WTC11 (cell line): ENCODE measurements at places on chromosomes 12 and 14. TPM values are rescaled to one million over a fixed set of nuclear protein-coding genes. Genes with fewer than 3 reads are reported as not detected.

Gene COL2A1
- 18.2 to 24.3 TPM (median 20.9 TPM) in 3 replicates for total RNA-seq

Gene PLA2G1B
- total RNA-seq = 0.92 to 1.8 TPM (median 1.4 TPM) in 3 replicates

Gene NELL2
- 37.4 to 49.9 TPM (median 45.8 TPM) in 3 replicates for total RNA-seq

Gene PTCSC3
- total RNA-seq = not detected in 3 replicates

Gene GARIN6
- not detected in 3 replicates for total RNA-seq

Gene EMP1
- total RNA-seq = 0.66 to 1.4 TPM (median 1.4 TPM) in 3 replicates

Gene HOXC9
- total RNA-seq = not detected in 3 replicates

Gene BCAT1
- 239 to 267 TPM (median 240 TPM) in 3 replicates for total RNA-seq

Gene MYF5
- total RNA-seq = not detected in 3 replicates

Gene TM7SF3
- total RNA-seq = 75.3 to 80.9 TPM (median 75.7 TPM) in 3 replicates

Gene SYCP3
- 0.15 TPM in 1 of 3 replicates, not detected in the others for total RNA-seq

Gene SIX4
- 40.0 to 41.8 TPM (median 41.6 TPM) in 3 replicates for total RNA-seq

Gene GLIPR1L1
- 0.69 TPM in 1 of 3 replicates, not detected in the others for total RNA-seq

Gene EIF2S3B
- 0.55 to 1.0 TPM (median 0.69 TPM) in 3 replicates for total RNA-seq

Gene KRT83
- not detected in 3 replicates for total RNA-seq

DNA sequence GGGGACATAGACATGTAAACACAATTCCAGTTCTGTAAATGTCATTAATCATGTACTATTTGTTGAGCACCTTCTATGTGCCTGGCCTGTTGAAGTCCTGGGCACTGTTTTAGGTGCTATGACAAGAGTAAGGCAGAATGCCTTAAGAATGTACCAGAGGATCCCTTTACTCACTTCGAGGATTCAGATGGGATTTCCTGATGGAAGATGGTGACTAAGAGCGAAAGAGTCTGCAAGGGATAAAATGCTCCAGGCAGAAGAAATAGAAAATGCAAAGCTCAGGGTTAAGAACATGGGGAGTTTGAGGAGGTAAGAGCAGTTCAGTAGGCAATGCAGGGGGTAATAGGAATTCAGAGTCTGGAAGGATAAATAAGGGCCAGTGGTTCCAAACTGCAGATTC lies 671.3 kb upstream of the TBX3 start:
- no peak for DNase-seq

DNA sequence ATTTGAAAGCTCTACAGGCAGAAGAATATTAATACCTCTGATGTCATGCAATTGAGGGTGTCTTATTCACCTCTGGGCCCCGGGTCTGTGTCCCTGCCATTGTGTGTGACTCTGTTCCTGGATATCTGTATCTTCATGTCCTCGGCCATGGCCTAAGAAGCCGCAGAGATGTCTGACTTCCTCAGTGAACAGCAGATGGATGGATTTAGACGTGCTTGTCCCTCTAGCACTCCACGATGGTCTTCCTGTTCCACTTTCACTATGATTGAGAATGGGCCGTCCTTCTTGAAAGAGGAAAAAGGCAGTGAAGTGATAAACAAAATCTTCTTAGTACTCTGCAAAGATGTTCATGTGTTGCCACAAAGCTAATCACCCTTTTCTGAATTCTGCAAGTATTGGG lies 217.4 kb downstream of the SLC41A2 start:
- no peak for DNase-seq

- no peak for DNase-seq
Observed at GRCh38 chr12:26855337-26855736, 22.3 kb upstream of the ITPR2 start.

DNA sequence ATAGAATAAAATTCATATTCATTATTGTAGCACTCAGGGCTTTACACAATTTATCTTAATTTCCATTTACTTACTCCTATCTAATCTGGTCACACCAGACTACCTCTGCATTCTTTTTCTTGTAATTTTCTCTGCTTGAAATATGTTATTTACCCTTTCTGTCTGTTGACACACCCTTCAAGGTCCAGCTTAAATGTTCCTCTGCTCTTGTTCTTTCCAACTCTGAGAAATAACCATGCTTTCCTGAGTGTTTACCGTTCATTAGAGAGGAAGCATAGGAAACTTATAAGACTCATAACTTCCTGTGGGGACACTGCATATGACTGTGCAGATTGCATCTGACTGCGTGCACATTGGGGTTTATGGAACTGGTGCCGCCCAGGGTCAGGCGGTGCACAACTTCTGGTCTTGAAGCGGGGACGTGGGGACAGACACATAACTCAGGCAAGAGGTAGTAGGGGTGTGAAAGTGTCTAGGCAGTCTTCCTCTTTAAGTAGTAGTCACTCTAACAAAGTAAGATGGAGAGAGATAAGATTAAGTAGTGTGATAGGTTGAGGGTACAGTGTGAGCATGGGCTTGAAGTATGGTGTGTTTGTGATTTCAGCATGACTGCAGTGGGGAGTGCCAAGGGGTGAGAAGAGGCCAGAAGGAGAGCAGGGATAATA lies 42.6 kb upstream of the FOXJ2 start:
- no peak for DNase-seq

GRCh38 chr14:54590481-54590880 lies 23.6 kb downstream of the SAMD4A start:
- DNase-seq = no peak

GRCh38 chr14:58725226-58725625 lies 87.5 kb downstream of the DACT1 start:
- no peak for DNase-seq

DNA sequence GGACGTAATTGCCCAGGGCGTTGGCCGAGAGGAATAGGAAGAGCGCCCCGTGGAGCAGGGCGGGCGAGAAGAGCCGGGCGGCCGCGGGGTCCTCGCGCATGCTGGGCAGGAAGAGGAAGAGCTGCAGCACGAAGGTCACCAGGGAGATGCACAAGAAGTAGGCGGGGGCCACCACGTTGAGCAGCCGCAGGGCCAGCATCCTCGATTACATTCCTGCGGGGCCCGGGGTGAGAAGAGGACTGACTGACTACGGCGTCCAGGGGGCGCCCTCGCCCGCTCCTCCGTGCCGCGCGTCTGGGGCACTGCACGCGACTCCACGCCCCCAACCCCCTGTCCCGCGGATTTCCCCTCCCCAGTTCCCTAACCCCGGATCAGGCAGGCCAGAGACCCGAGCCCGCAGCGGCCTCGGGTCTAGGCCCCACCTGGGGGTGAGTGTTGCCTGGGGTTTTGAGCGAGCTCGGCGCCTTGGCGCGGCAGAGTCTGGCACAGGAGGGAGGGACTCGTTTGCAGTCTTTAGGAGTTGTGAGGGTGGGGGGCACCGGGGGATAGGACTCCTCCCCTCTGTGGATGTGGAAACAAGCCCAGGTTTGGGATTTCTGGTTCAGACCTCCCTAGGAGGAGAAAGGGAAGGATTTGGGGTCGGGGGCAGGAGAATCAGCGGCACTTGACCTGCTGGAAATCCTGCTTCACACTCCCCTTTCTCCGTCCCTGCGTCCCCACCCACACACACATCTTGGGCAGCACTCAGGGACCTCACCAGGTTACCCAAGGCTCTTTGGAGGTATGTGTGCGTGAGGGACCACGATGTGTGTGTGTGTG lies 1.8 kb downstream of the ZDHHC22 start:
- peak; percentile 90 for DNase-seq

DNA sequence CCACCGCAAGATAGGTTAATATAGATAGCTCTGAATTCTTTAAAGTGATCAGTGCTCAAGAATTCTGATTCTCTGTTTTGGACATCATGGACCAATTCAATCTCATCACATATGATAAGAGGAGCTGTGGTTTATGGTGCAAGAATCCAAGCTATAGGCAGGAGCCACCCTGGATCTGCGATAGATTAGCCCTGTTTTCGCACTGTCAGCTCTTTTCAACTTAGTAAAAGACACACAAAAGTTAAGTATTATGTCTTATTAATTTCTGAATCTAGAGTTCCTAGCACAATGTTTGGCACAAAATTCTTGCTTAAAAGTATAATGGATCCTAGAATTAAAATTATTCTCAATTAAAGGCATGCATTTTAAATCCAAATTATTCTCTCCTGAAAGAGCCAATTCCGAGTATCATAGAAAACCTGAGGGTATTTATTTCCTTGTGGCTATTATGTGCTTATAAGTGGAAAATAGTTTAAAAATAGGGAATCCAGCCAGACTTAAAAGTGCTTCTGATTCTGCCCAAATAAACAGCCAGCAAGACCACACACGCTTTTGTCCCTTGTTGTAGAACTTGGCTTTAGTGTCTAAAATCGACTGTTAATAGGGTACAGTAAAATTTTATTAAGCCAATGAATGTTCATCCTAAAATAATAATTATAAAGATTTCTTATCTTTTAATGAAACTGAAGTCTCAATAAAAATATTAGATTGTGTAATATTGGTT lies 184.9 kb upstream of the FLRT2 start:
- DNase-seq = no peak

DNA sequence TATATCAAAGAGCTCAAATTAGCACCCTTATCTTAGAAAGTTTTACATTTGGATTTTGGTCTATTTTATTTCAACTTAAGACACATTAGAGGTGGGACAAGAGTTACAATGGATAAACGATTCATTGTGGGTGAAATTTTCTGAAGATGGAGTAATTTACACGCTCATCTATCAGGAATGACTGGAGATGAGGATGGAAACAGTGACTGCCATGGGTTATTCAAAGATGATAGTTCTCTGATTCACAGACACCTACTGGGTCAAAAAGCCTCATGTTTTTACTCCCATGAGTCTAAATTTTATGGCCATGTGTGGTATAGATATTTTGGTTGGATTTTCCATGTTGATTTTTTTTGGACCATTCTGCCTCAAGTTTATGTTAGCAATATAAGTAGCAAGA lies 22.1 kb downstream of the SAMD4A start:
- no peak for DNase-seq

GRCh38 chr14:43790681-43791080 lies 716.4 kb downstream of the FSCB start:
- DNase-seq = no peak

- no peak for DNase-seq
Observed at GRCh38 chr12:576615-577110, 86.6 kb downstream of the NINJ2 start.

GRCh38 chr12:29519585-29520182 lies 22.2 kb upstream of the OVCH1 start:
- DNase-seq = no peak

- DNase-seq = no peak
Observed at GRCh38 chr12:112894128-112894527, 12.6 kb upstream of the OAS1 start.

DNA sequence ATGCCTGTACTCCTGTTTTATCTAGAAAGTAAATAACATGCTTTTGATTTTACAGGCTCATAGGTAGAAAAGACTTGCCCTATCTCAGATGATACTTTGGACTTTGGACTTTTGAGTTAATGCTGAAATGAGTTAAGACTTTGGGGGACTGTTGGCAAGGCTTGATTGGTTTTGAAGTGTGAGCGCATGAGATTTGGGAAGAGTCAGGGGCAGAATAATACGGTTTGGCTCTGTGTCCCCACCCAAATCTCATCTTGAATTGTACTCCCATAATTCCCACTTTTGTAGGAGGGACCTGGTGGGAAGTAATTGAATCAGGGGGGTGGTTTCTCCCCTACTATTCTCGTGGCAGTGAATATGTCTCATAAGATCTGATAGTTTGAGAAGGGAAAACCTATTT lies 156.2 kb upstream of the GZMB start:
- no peak for DNase-seq

GRCh38 chr12:52686063-52686462 lies 5.9 kb upstream of the KRT1 start:
- DNase-seq = no peak

DNA sequence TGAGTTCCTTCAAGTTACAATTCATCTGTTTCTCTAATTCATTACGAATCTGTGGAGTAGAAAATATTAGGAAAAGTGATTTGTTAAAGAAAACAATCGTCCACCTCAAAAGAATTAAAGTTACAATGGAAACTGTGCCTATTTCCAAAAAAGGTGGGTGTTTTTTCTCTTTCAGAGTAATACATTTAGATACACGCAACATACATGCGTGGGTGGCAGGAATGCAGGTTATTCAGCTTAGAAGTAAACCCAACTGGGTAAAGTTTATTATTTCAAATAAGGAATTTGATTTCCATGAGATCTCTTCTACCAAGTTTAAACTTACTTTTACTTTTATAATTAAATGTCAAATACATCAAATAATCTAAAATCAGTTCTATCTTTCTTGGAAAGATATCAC lies 52.2 kb downstream of the SSH1 start:
- no peak for DNase-seq

GRCh38 chr12:39441189-39441962 lies 1.5 kb downstream of the KIF21A start:
- no peak for DNase-seq

DNA sequence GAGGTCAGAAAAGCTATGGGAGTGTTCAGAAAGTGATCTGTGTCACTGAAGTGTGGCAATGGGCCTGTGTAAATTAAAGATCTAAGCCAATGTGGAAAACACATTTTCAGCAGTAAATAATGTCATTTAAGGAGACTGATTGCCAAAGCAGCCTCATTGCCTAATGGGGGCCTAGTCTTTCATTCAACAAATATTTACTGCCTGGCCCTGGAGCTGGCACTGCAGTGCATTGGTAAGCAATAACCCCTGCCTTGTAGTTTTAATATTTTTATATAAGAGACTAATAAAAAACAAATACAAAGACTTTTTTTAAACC lies 326.6 kb downstream of the BTG1 start:
- DNase-seq = no peak

DNA sequence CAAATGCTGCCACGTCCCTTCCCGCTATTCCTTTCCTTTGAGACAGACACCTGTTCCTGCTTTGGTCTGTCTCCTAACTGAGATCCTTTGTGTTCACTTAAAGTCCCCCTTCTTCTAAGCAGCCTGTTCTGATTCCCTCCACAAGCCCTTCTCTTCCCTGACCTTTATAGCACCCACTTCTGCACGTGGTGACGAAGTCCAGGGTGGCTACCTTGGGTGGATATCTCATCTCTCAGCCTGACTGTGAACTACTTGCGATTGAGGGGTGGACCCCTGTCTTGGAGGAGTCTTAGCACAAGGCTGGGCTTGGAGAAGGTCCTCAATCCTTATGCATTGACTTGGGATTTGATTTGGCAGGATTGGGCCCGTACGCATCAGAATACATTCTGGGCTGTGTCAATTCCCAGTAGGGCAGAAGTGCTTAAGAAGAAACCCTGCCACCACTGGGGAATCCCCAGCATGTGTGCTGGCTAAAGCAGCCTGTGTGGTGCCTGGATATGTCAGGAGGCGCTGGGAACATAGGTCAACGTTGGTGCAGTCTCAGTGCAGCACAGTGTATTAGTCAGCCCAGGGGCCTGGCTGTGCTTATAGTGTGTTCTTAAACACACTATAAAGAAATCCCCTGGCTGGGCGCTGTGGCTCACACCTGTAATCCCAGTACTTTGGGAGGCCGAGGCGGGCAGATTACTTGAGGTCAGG lies 23.6 kb downstream of the KRT80 start:
- no peak for DNase-seq

DNA sequence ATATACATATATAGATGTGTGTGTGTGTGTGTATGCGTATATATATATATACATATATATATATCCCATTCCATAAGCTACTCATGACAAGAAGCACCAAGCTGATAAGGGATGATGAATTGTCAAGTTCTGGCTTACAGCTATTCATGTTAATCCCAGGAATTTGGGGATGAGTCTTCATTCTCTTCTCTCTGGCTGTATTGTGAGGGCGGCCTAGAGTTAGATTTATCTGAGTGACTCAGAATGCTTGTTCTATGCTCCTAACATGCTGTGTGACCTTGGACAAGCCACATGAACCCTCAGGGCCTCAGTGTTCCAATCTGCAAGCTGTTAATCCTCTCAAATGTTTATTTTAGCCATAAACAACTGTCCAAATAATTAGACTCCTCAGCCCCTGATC lies 749.0 kb downstream of the MED13L start:
- no peak for DNase-seq
